Stimulated activated CD8-positive, alpha-beta memory T cell treated with anti-CD3 and anti-CD28 coated beads, Interleukin-2, amount 100 ng/mL, for 1 hour (primary cell): ENCODE measurements at places on chromosomes 1 and 21.

DNA sequence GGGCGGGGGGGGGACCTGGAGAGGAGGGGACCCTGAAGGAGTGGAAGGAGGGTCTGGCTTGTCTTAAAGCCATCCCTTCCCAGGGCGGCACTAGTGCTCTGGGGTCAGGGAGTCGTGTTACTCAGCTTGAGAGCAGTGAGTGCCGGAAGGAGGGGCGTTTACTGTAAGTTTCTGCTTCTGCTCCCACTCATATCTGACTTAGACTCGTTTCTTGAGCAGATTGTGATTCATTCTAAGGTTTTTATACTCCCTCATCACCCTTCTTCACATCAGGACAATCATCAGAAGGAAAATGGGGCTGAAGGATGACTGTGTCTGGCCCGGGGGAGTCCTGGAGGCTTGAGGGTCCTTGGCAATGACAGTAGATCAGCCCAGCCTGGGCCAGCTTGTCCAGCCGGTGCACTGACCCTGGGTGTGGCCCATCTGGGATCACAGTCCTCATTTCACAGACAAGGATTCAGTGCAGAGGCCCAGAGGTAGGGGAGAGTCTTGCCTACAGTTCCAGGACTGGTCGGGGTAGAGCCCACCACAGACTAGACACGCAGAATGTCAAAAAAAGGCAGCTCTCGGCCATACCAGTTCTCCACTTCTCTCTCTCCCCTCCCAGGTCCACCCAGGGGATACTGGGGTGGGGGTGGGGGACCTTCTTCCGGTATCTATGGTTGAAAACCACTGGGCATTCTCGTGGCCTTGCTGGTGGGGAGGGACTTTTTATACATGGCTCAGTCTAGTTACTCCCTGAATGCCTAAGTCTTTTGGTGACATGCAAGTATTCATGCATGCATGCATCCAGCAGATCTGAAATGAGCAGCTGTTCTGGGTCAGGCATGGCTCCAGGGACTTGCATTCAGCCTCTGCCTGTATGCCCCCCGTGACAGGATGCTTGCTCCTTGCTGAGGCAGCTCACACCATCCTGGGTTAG lies 5.1 kb downstream of the TNFRSF8 start:
- no peak for DNase-seq

- no peak for DNase-seq
Measured at GRCh38 chr1:212286556-212287131, 1.4 kb downstream of the PPP2R5A start.

GRCh38 chr1:7694600-7695496 lies 76.2 kb upstream of the VAMP3 start:
- DNase-seq: no peak

DNA sequence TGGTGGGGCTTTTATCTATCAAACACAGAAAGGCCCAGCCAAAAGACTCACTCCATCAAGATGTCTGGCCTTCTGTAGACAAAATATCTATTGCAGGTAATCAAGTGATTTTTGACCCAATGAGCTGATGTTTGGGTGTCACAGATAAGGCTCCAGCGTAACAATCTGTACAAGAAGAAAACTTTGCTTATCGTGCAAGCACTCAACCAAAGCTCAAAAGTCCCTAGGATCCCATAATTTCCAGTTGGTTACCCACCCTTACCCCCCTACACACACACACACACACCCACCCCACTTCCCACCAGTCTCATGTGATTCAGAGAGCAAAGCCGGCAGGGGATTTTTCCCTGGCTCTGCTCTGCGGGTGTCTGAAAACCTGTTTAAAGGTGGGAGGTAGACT lies 5.8 kb downstream of the ITPKB start:
- DNase-seq: no peak

- DNase-seq: no peak
Measured at GRCh38 chr1:154736841-154737240, 128.9 kb upstream of the ADAR start.

DNA sequence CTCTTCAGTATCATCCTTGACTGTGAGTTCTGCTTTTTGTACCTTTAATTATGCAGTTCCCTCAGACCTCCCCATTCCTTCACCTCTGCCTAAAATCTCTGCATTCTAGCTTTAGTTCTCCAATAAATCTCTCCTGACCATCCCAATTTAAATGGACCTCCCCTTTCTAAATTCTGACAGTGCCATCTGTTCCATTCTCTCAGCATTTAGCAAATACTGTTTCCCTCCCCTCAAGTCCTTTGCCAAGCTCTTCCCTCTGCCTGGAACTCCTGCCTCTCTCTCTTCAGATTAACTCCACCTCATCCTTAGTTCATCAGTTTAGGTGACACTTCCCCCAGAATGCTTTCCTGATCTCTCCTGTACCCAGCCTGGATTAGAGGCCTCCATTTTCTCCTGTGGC lies 54.0 kb upstream of the JUN start:
- no peak for DNase-seq

- no peak for DNase-seq
Measured at GRCh38 chr1:42000766-42001165, 82.0 kb upstream of the HIVEP3 start.

GRCh38 chr1:18469514-18469913 lies 11.2 kb upstream of the KLHDC7A start:
- no peak for DNase-seq

DNA sequence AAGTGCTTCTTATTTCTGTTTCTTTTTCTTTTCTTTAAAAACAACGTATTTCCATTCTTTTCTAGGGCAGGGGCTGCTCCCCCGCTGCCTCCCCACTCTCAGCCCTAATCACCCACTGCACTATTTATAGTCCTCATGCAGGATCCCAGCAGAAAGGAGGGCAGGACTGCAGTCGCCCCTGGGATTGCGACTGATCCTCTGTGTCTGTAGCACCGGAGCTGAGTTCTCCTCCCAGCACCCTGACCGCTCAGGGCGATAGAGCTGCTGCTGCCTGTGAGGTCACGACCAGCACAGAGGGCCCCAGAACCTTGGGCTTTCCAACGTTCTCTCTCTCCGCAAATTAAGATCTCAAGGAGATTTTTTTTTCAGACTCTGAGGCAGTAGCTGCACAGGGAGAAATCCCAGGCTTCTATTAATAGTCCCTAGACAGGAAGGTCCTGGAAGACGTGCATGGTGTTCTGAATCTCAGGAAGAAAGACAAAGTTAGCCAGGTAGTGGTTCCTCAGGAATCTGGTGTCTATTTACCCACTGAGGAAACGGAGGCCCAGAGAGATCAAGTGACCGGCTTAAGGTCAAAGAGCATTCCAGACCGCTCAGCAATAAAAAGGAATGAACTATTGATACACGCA lies 46.8 kb downstream of the PRAMEF20 start:
- DNase-seq: no peak

DNA sequence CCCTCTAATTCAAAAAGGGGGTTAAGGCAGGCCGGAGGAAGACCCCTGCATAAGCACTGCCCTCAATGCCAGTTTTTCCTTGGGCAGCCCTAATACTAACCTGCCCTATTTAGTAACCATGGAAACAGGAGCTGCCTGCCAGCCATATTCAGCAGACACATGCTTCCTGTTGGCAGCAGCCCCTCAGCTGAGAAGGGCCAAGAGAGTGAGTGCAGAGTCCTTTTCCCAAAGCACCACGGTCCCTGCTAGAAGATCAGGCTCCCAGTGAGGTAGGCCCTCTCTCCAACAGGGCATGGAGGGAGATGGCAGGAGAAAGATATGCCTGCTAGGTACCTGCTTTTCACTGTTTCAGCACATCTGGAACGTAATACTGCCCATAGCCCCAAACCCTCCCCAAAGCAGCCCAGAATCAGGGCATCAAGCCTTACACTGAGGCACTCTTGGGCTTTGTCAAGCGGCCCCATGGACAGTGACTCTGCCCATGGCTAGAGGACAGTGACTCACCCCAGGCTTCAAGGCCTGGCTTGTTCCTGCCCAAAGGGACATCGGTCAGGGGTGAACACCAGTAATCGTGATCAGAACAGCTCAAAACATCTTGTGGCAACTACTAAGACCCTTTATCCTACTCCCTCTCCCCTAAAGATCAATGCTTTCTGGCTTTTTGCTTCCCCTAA lies 64.5 kb downstream of the BCAR3 start:
- DNase-seq: no peak

GRCh38 chr1:51242546-51242945 lies 6.5 kb downstream of the RNF11 start:
- DNase-seq: no peak

- no peak for DNase-seq
Measured at GRCh38 chr1:2226525-2227345, 1.4 kb upstream of the SKI start.

GRCh38 chr21:27154451-27155129 lies 187.7 kb upstream of the ADAMTS5 start:
- DNase-seq: no peak

GRCh38 chr1:80217377-80217986 lies 1211.0 kb upstream of the ADGRL4 start:
- no peak for DNase-seq

DNA sequence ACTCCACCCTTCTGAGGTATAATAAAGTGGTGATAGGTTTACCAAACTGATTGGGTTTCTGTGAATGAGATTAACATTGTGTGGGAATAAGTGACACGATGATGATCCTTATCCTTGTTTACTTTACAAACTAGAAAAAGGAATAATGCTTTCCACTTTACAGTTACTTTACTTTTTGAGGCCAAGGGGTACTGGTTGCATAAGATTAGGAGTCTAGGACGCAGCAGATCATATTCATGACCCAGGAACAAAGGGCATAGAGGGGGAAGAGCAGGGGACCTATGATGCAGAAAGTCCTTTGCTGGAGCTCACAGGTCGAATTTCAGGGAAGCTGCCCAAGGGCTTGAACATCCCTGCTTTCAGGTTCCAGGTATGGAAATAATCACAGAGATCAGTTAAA lies 20.4 kb downstream of the FGGY start:
- no peak for DNase-seq

- no peak for DNase-seq
Measured at GRCh38 chr1:232550007-232550406, 79.9 kb downstream of the SIPA1L2 start.

GRCh38 chr1:65812065-65812464 lies 19.4 kb downstream of the PDE4B start:
- no peak for DNase-seq

GRCh38 chr21:21188513-21189195 lies 190.4 kb downstream of the NCAM2 start:
- no peak for DNase-seq

GRCh38 chr21:15293240-15293639 lies 228.4 kb upstream of the NRIP1 start:
- no peak for DNase-seq

GRCh38 chr1:172898866-172899265 lies 151.9 kb downstream of the TNFSF18 start:
- no peak for DNase-seq

GRCh38 chr1:59498640-59499039 lies 201.7 kb downstream of the FGGY start:
- no peak for DNase-seq

DNA sequence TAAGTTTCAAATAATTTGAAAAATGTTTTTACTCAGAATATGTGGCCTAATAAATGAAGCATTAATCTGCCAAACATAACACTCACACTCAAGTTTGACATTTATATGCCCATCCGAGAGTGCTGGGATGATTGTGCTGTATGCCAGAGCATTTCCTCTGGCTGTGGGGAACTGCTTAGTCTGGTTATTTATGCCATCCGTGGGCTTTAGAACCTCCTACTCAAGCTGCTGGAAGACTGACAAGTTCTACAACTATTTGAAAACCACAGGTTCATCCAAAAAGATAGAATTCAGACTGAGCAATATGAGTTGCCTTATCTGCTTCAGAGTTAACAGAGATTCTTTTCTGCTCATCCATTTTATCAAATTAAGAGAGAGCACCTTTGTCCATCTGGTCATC lies 25.9 kb downstream of the PCNX2 start:
- no peak for DNase-seq

DNA sequence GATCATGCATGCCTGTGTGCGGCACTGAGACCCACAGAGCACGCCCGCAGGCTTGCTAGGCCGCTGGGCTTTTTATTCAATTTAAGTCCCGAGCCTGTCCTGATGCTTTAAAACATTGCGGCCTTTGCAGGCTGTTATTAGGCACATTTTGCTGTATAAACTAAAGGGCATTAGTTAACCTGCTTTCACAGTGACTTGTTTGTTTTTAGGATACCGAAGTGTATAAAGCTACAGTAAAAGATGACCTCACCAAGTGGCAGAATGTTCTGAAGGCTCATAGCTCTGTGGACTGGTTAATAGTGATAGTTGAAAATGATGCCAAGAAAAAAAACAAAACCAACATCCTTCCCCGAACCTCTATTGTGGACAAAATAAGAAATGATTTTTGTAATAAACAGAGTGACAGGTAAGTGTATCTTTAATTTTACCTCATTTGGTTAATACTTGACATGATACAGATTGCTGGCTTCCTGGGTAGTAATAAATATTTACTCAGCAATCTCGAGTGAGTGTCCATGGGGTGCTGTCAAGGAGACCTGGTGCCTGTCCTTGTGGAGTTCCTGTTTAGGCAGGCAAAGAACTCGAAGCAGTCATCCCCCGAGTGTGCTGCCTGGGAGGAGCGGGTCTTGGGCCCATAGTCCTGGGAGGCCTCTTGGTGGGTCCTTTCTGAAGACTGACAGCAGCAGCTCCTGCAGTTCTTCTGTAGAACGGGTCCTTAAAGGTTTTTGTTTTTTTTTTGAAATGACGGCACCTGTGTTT lies 40.1 kb downstream of the TRAPPC10 start:
- no peak for DNase-seq

GRCh38 chr1:218473522-218473921 lies 128.4 kb downstream of the TGFB2 start:
- no peak for DNase-seq

GRCh38 chr1:147641291-147641690 lies 29.0 kb downstream of the ACP6 start:
- no peak for DNase-seq

- DNase-seq: no peak
Measured at GRCh38 chr1:100443811-100444571, 91.7 kb downstream of the CDC14A start.

DNA sequence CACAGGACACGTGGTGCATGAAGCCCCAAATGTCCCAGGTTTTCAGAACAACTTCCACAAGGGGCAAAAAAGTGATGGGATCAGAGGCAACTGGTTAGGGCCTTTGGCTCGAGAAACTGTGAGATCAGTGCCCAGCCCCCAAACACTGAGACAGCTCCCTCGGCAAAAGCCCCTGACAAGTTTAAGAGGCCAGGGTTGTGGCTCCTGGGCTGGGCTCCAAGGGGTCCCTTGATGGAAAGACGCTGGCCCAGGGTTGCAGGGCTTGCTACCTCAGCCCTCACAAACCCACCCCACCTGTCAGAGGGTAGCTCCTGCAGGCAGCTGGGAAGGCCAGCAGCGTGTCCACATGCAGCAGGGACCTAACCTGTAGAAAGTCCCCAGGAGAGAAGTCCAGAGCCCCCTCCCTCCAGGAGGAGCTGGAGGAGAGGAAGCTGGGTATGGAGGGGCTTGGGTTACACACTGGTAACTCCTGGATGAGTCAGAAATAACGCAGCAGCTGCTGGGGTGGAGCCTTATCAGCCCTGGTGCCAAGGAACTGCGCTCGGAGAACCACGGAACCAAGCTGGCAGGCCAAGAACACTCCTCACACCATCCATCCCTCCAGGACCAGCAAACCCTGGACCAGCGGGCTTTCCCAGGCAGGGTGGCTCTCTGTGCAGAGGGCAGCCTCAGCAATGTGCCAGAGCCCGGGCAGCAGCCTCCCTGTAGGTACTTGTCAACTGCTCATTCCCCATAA lies 37.5 kb downstream of the CTNNBIP1 start:
- DNase-seq: no peak
